ENCODE measurements at places on chromosomes 1 and 21.

DNA sequence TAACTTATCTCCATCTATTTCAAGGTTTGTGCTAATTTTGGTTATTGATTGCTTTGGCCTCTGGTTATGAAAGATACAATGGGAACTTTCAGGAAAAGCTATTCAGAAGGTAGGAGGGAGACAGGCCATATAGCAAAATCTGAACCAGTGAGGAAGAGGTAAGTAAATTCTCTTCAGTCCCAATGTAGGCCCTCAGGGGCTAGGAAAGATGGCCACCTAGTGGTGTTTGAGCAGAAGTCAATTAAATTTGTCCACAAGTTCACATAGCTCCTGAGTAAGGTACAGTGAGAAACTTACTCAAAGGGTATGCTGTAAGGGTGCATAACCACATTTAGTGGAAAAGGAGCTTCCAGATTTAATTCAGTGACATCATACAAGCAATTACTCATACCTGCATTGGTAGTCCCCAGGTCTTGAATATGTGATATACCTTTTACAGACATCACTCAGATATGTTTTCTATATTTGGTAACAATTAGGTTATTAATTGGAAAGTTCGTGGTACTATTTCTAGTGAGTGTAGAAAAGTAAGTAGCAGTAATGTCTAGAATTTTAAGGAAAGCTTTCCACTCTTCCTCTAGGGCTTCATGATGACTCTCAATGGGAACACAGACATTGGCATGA lies 21.4 kb upstream of the FMO1 start:
- DNase-seq, result peak; percentile 5

DNA sequence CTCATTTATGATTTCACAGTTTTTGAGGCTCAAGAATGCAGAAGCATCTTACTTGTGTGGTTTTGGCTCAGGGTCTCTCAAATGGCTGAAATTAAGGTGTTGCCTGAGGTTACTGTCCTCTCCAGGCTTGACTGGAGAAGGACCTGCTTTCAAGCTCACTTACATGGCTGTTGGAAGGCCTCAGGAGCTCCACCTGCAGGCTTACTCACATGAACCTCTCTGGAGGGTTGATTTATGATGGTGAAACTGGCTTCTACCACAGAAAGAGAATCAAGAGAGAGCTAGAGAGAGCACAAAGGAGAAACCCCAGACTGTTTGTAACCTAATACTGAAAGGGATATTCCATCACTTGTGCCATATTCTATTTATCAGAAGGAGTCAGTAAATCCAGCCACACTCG lies 6.2 kb upstream of the KCNK2 start:
- no peak for DNase-seq

GRCh38 chr21:27756191-27756590 lies 789.3 kb upstream of the ADAMTS5 start:
- no peak for DNase-seq

GRCh38 chr1:113876176-113876575 lies 4.7 kb upstream of the PTPN22 start:
- DNase-seq, result no peak

- DNase-seq, result no peak
These were observed 35.1 kb downstream of the RNF2 start for GRCh38 chr1:185080422-185080821.

- DNase-seq, result no peak
These were observed 24.4 kb downstream of the ELAPOR1 start for GRCh38 chr1:109138358-109138757.

GRCh38 chr1:8878698-8879463 lies 395 bp upstream of the ENO1 start:
- DNase-seq, result peak; percentile 99

GRCh38 chr21:34835526-34835925 lies 166.7 kb downstream of the CLIC6 start:
- DNase-seq, result no peak

DNA sequence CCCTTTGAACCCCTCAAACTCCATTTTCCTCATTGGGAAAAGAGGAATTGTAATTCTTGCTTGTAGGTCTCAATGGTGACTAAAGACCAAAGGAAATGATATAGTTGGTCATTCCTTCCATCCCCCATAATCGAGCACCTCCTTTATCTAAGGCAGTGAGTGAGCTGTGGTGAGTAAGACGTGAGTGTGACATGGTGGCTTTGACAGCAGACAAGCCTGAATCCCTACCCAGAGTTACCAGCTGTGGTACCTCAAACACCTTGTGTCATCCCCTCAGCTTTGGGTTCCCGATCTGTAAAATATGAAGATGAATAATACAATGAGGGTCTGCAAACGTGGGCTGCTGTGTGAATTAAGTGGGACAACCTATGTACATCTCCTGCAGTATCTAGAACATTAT lies 8.4 kb downstream of the TRAF5 start:
- DNase-seq, result no peak

DNA sequence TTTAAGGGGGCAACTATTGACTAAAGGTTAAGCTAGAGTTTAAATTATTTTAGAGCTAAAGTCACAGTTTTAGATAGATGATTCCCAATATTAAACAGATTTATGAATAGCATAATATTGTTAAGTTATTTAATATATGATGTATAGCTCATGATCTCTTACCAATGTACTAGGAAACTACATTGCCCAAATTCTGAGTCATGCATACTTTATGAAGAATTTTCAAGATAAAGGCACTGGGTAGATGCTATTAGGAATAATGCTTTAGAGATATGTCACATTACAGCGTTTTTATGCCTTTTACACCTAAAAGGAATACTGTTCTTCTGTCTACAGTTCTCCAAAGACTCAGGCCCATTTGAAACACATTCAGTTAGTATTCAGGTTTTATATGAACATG lies 215.1 kb downstream of the NCAM2 start:
- no peak for DNase-seq

DNA sequence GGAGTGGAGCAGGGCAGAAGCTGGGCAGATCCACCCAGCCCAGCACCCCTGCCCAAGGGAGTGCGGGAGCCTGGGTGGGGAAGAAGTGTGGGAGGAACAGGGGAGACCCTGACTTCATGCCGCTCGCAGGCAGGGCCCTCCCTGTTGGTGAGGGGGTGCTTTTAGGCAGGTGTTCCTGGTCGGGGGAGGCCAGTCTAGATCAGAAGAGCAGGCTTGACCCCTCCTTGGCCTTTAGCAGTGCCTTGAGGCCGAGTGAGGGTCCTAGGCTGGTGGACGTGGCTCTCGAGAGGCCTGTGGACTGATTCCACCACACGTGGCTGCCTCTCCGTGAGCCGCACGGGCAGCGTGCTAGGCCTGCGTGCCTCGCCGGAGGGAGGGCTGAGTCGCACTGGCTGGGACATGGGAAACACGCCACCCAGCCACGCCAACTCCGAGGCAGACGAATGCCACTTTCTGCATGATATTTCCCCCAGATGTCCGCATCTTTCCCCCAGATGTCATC lies 19.4 kb upstream of the COL18A1 start:
- DNase-seq, result no peak

- no peak for DNase-seq
These were observed 2.4 kb upstream of the SIM2 start for GRCh38 chr21:36696390-36697059.

DNA sequence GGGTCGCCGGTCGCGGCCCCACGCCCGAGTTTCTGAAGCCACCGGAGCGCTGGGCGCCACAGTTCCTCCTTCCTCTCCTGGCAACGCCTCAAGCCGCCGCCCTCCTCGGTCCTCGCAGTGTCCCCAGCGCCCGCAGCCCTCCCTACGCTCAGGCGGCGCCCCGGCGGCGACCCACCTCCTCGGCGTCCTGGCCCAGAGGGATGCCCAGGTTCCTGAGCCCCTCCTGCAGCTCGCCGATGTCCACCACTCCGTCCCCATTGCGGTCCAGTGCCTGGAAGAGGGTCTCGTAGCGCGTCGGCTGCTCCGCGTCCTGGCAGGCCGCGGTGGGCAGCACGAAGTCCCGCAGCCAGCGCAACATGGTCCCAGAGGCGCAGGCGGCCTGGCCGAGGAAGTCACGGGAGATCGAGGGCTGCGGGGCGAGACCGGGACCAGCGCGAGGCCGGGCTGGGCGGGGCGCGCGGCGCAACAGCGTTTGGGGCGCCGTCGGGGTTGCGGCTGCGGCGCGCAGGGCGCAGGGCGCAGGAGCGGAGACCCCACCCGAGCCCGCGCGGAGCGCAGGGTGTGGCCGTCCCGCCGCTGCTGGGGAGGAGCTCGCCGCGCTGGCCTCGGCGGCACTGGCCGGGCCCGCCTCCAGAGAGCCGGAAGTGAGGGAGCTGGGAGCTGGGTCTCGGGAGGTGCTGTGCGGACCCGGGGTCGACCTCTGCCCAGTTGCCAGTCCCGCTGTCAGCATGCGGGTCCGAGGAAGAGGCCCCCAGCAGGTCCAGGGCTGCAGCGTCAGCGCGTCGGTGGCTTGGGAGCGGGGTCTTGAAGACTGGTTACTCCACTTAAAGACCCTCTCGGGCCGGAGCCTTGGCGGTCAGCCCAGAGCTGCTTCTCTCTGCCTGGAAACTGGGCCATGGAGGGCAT lies at the start of gene SLC25A24:
TSS of gene SLC25A24 (minus strand) at position 563 of the 906 bp plus-strand sequence. CDS start at position 358, 205 bp downstream.
- peak; percentile 83 for DNase-seq

- DNase-seq, result no peak
These were observed 32.3 kb downstream of the RCAN1 start for GRCh38 chr21:34582506-34583150.

- no peak for DNase-seq
These were observed 66.2 kb downstream of the S1PR1 start for GRCh38 chr1:101302831-101303511.

DNA sequence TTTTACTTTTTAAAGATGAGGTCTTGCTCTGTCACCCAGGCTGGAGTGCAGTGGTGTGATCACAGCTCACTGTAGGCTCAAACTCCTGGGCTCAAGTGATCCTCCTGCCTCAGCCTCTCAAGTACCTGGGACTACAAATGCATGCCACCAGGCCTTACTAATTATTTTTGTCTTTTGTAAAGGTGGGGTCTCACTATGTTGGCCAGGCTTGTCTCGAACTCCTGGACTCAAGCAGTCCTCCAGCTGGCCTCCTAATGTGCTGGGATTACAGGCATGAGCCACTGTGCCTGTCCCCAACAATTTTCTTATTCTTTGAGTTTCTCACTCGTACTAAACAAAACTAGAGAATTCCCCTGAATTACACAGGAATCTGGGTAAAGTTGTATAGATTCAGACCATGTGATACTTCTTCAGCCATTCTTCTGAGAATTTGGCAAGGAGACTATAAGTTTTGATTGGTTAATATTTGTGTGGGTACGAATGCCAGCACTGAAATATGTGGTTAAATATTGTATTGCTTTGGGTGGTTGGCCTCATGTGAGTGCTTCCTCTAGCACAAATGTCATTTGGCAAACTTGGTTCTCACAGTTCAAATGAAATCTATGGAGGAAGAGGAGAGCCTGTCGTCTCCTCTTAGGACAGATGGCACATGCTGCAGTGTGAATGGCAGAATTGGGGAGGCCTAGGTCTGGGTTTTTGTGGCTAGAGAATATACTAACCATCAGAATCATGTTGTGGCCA lies 104.9 kb downstream of the RUNX1 start:
- DNase-seq, result no peak

DNA sequence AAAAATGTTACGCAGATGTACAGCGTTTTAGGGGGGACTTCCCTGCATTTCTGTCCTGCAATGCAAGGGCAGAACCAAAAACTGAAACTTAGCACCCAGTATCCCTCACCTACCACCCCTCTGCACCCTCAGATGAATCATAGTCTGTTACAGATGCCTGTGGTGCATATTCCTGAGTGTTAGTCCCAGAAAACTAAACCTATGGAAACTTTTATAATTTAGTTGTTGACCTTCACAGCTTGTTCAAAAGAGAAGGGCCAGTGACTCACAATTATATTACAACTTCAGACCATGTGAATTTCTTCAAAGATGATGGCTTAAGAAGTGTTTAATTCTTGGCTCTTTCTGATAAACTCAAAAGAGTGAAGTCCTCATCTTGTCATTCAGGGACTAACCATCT lies 5.8 kb downstream of the PTGER3 start:
- DNase-seq, result no peak

Data from activated naive CD8-positive, alpha-beta T cell treated with anti-CD3 and anti-CD28 coated beads for 36 hours (primary cell).